ENCODE measurements at places on chromosomes 6 and 20.

GRCh38 chr6:112946051-112946450 is 598.9 kb downstream of the RFPL4B start:
- no peak for DNase-seq

DNA sequence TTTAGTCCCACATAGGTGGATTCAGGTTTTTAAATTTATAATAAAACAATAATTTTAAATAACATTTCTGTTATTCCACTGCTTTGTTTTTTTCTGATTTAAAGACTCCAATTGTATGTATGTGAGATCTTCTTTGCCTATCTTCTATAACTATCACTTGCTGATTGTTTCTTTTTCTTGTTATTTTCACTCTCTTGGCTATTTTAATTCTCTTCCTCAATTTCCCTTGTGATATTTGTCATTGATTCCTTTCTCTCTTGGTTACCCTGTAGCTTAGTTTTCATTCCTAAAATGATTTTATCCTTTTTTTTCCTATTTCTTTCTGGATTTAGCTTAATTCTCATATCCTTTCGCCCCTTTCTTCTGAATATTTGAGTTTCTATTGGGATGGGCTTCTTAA is 227.3 kb upstream of the TENT5A start:
- DNase-seq = no peak

DNA sequence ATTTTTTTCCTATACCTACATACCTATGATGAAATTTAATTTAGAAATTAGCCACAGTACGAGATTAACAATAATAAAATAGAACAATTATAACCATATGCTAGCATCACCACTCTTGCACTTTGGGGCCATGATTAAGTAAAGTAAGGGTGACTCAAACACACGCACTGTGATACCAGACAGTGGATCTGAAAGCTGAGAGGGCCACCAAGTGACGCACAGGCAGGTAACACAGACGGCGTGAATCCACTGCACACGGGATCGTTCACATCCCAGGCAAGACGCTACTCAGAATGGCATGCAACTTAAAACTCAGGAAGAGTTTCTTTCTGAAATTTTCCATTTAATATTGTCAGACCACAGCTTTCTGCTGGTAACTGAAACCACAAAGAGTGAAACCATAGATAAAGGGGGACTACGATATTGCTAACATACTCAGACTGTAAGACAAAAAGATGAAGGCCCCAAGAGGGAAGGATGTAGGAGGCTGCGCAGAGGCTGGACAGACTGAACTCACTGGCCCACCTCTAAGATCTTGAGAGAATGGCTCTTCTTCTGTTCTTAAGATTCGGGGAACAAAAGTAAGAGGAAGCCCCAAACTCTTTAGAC is 17.9 kb downstream of the RRBP1 start:
- DNase-seq = no peak

GRCh38 chr6:111427341-111428116 is 55.5 kb downstream of the REV3L start:
- no peak for DNase-seq

DNA sequence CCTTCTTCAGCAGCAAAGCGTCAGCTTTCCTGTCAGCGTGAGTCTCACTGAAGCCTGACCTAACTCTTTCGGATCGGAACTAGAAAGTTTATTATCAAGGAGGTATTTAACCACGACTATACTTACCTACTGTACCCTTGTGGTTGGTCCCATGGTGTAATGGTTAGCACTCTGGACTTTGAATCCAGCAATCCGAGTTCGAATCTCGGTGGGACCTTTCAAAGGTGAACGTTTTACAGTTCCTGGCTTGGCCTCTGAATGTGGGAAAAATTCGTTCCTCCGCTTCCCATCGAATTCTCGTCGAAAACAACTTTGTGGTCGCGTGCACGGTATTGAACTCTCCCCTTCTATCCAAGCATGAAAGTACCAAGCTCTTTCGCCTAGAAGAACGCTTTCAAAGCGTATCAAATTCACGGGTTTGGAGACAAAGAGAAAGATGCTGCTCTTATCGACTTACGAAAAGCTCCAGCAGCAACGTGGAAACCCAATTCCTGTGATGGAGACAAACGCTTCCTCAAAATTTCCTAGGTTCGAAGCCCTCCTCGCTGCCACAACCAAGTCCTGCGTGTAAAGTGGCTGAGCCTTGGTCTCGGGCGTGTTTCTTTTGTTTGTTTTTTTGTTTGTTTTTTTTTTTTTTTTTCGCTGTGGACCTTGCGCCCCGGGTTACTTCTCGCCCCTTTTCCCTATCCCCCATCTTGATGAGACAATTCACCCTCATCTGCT is 63.7 kb downstream of the GPX5 start:
- DNase-seq = peak; percentile 69

DNA sequence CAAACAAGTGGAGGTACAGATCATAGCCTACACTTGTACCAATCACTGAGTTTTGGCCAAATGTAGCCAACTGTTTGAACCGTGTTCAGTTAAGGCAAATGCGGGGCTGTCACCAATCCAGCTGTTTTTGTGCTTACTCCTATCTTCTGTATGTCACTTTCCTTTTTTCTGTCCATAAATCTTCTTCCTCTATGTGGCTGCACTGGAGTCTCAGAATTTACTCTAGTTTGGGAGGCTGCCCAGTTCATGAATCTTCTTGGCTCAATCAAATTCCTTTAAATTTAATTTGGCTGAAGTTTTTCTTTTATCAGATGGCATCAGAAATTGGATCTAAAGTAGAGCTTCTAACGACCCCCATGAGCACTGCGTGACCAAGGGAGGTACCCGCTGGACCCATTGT is 11.7 kb upstream of the STX7 start:
- DNase-seq = no peak

- DNase-seq = peak; percentile 93
Observed at GRCh38 chr6:28880894-28881780, 42.6 kb downstream of the TRIM27 start.

Data from erythroblast (primary cell).